ENCODE measurements at places on chromosomes 16 and 17.
A peak's percentile ranks its signal among the peaks of the same experiment; 100 is the strongest.

DNA sequence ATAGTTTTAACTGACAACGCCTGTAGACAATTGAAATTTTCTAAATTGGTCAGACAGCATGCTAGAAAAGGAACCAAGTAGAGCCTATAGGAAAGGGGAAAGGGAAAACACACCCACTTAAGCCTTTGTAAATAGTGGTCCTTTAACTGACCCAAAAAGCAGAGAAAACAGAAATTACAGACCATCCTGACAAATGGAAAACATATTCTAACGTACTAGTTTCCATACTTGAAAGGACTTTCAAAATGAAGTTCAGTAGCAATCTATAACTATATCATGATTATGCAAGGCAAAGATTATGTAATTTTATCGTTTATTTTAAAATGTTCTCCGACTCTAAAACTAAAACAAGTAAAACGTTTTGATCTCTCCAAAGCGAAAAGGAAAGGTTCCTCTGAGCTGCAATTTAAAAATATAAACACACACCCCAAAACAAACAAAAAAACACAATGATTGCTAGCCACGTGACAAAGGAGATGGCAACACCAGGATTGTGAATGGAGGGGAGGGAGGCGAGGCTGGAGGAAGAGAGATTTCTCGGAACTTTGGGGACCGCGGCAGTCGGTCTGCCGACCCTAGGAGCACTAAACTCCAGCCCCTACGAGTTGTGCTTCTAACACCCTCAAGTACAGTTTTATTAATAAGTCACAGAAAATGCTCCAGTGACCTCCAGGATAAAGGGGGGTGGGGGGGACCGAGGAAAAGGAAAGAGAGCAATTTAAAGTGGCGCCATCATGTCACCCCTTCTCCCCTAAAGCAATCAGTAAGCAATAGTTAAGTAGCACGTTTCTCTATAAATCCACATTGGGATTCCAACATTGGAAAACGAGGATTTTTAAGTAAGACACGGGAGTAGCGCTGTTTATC, 1.7 kb downstream of the KANSL1 start:
- DNase-seq = peak; percentile 14

- DNase-seq = no peak
Measured at GRCh38 chr17:78101112-78101511, 27.4 kb downstream of the TMC6 start.

GRCh38 chr17:74699236-74699635, 13.5 kb downstream of the CD300LF start:
- no peak for DNase-seq

DNA sequence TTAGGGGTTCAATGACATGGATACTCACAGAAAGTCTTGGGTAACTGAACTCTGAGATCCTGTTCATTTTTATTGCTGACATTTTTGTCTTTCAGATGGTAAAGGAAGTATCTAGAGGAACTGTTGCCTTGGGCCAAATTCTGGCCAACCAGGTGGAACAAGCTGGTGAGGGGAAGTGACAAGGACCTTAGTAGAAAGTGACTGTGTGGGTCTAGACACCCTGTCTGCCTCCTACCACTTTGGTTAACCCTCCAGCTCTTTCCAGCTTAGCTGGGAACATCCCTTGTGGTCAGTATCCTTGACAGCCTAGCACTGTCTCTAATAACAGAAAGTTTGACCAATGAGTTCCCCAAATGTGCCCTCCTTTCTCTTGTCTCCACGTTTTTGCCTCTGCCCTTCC, 28.8 kb upstream of the PRKCB start:
- no peak for DNase-seq

DNA sequence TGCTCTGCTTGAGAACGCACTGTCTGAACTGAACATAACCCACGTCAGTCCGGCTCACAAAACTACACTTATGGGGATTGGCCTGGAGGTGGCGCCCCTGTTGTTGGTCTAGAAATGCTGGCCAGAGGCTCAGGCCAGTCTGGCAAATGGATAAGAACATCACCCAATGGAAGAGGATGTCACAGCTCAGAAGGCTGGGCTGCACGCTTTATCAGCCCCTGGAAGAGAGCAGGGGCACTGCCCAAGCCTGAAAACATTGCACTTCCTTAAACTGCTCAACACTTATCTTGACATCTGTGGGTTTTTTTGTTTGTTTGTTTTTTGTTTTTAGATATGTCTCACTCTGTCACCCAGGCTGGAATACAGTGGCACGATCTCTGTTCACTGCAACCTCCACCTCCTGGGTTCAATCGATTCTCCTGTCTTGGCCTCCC, 24.8 kb upstream of the BPTF start:
- DNase-seq = peak; percentile 52

GRCh38 chr17:42687707-42688320, 5.5 kb downstream of the CNTNAP1 start:
- no peak for DNase-seq

Measured in NCI-H1436 (cell line).